Stimulated activated CD8-positive, alpha-beta memory T cell treated with anti-CD3 and anti-CD28 coated beads, Interleukin-2, amount 100 ng/mL, for 48 hours (primary cell): ENCODE measurements at places on chromosomes 11 and 22.

DNA sequence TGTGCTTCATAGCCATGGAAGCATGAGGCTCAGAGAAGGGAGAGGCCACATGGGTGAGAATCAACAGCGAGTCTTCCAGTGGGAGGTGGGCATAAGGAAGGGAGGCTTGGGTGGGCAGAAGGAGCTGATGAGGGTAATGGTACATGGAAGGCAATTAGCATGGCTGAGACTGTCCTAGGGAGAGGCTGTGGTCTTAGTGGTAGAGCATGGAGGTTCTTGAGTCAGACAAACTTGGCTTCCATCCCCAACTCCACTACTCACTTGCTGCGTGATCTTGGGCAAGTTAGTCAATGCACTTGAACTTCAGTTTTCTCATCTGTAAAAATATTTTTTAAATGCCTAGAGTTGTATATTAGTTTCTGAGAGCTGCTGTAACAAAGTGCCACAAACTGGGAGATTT, 227.2 kb upstream of the E2F8 start:
- no peak for DNase-seq

DNA sequence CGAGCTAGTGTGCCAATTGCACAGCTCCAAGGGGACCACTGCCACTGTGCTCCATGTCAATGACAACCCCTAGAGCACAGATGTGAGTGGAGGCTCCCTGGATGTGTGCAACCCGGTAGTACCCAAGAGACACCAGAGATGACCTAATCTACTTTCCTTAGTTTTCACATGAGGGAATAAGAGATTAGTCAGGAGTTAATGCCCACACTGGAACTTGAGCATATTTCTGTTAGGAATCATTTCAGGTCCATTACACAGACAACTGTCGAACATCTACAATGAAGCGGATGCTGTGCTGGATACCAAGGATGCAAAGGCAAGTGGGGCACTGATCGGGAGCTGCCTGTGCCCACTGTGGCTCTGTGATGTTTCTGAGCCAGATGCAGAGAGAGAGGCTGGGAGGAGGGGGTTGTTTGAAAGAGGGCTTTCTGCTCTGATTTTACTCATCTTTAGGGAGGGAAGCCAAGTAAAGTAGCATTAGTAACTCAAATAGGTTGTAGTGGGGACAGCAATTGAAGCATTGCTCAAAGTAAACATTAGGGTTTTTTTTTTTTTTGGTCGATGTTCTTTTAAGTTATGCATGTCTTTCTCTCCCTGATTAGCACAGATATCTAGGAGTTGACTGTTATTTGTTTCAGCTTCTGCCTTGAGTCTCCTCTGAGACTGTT, 82.5 kb upstream of the SORL1-AS1 start:
- no peak for DNase-seq

GRCh38 chr11:16393340-16393739, 37.0 kb upstream of the SOX6 start:
- no peak for DNase-seq

DNA sequence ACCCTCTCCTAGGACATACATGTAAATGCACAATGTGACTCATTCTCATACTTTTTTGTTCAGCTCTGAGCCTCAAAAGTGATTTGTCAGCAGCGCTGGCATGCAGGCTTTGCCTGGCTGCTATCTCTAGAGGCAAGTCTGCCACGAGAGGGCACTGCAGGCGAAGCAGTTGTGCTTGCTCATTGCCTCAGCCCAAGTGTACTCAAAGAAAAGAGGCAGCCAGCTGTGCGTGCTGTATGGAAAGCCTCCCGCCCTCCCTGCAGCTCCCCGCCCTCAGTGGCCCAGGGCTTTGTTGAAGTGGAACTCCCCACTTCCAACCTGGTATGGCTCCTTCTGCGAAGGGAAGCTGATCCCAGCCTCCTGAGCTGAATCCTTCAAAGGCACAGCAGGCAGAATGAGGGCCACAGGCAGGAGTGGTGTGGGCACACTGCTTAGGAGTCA, 16.3 kb downstream of the SDHAF2 start:
- peak; percentile 79 for DNase-seq

GRCh38 chr11:122028545-122028944, 87.5 kb downstream of the BLID start:
- DNase-seq, result no peak

DNA sequence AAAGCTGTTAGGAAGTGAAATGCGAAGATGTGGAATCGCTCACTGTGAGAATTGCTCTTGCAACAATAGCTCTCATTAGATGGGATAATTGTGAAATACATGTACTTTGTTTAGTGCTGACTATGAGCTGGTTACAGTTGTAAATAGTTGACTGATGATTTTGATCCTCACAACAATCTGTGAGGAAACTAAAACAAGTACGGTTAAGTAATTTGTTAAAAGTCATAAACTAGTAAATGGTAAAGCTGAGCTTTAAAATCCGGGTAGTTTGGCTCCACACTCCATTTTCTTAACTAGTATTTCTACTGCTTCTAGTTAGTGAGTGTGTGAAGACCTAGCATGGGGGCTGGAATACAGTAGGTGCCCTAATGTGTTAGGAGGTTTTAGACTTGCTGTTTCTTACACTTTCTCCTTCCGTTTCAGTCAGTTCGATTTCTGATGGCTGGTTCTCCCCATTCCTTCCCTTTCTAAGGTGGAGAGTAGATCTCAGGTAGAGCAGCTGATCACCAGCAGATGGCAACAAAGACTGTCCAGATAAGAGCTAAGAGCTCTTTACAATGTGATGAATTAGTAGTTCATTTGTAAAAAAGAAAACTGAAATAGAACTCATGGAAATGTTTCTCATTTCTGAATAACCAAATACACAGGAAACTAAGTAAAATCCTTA, 16.3 kb upstream of the CYP2R1 start:
- DNase-seq, result no peak

- peak; percentile 43 for DNase-seq
Observed at GRCh38 chr11:95068549-95068948, 1.8 kb downstream of the SRSF8 start.
